ENCODE measurements at places on chromosomes 6 and 20.

GRCh38 chr6:131998255-131998982 is 47.2 kb upstream of the CCN2 start:
- DNase-seq = no peak

DNA sequence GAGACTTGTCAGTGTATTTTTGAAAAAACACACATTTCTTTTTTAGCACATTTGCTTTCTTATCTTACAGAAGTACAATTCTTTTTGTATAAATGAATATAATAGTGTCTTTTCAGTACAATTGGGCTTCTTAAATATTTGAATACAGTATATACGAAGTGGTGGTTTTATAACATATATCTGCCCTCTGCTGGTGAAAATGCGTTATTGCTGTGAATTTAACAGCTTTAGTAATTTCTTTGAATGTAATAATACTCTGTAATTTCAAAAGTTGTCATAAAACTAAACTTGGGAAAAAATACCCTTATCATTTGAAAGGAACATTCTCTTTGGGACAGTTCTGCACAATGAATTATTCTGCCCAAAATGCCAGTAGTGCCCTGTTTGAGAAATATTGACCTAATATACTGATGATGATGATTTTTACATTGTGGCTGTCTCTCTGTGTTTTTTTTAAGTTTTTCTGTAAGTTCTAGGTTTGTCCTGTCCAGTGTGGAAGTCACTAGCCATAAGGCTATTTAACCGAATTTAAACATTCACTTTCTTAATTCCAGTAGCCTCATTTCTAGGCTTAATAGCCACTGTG is 19.0 kb downstream of the SMAP1 start:
- no peak for DNase-seq

DNA sequence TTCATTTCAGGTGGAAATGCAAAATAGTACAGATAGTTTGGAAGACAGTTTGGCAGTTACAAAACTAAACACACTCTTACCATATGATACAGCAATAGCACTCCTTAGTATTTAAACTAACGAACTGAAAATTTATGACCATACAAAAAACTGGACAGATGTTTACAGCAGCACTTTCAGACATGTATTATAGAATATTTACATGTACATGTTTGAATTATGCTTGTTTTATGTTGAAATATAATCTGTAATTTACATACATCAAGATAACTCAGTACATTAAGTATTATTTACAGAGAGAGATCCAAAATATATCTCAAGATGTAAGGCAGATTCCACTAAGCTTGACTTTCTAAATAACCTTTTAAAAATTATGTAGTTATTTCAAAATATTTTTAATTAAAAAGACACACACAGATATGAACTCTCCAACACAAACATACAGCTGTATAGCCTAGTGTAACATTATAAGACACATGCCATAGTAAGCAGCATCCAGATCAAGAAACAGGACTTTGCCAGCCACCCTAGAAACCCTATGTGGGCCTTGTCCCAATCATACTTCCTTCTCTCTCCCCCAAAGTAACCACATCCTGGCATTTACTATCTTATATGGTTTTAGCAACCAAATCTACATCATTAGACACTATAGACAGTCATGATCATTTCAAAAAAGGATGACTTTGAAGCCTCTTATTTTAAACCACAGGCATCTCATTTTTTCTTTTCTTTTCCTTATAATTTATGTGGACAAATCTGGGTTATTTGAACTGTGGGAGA is 82.2 kb downstream of the MAN1A1 start:
- DNase-seq = no peak

DNA sequence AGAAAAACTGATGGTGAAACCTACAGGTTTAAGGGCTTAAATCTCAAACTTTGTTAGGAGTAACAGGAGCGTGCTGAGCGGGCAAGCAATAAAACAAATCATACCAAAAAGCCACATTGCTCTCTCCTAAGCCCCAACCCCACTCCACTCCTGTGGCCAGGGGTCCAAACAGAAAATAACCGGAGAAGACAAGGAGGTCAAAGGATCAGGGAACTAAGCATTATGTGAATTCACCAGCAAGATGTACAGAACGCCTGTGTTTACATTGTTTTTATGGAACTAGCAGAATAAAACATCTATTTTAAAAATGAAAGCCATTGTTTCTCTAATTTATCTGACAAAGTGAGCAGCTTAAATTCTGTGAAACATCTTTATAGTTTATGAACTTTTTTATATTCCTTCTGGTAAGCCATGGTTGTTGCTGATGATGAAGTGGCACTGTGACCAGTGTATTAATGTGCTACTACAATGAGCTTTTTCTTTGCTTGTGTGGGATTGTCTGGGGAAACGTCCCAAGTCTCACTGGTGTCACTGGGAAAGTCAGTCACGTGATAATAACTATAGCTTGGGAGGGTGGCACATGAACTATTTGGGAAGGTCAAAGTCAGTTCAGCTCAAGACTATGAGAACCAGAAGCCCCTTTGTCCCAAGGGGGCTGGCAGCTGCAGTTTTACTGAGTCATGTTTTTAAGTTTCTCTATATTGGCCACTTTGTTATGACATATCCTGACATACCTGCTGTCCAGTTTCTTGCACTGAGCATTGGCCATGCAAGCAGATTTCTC is 9.8 kb downstream of the FAM210B start:
- no peak for DNase-seq

DNA sequence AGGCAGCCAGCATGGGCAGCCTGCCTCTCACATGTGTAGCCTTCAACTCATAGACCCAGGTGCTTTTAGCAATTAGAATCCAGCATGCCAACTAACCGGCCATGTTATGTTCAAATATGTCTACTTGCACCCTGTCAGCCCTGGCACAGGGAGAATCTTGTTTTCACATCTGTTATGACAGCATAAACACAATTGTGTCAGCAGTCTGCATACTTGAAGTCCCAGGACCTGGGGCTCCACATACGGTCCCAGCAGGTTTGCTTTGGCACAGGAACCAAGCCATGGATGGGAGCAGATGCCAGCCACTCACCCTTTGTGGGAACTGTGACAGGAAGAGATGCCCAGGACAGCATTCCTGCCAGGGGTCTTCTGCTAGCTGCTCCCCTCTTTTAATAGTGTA is 67.2 kb upstream of the SYNDIG1 start:
- no peak for DNase-seq

DNA sequence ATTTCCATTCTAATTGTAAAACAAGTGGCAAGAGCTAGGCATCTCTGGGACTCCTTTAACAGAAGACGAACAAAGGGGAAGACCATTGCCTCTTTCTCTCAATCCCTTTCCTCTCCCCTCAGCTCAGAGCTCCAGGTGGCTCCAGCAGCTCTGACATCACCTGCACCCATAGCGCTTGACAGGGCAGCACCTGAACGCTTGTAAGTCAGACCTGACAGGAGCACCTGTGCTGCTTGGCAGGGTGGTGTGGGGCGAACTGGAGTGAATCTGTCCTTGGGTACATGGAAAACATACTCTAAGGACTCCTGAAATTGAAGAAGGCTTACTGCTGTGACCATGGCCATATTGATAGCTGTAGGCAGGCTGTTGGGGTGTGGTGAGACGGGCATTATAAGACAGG is 409.5 kb upstream of the AGPAT4 start:
- no peak for DNase-seq

GRCh38 chr6:25233226-25233625 is 45.9 kb upstream of the CARMIL1 start:
- no peak for DNase-seq

- DNase-seq = no peak
These were observed 474 bp downstream of the TPX2 start for GRCh38 chr20:31739550-31739977.

- no peak for DNase-seq
These were observed 15.6 kb downstream of the GABRR2 start for GRCh38 chr6:89299466-89299850.

- DNase-seq = no peak
These were observed 90.0 kb downstream of the ATP9A start for GRCh38 chr20:51678026-51678697.

DNA sequence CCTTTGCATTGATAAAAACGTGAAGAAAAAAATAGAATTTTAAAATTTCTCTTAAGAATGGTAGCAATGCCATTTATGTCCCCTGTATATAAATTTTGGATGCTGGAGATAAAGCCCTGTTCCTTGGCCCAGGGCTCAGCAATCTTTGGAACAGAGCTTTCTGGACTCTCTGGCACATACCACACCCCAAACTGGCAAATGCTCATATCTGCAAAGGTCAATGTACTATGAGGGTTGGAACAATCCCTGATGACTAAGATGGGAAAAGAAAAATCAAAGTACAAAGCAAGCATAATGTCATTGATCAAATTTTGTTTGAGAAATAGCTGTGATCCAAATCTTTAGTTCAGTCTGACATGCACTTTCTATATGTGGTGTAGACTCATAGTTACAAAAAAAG is 158.1 kb upstream of the HCRTR2 start:
- no peak for DNase-seq

GRCh38 chr6:82248273-82248735 is 760 bp upstream of the IBTK start:
- DNase-seq = peak; percentile 16

DNA sequence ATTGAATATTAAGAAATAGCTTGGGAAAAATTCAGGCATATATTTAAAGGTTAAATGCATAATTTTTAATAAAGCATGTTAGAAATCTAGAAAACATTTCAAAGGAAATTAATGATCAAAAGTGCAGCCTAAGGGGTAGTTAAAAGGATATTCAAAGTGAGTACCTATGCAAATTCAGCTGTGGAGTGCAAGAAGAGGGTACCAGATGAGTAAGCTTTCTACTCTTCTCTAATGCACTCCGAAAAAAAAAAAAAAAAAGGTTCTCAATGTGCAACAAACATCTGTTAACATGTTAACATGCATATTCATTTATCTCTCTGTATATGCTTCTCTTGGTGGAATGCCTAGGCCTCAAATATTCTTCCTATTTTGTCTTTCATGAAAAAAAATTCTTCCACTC is 32.0 kb upstream of the KATNA1 start:
- DNase-seq = no peak

DNA sequence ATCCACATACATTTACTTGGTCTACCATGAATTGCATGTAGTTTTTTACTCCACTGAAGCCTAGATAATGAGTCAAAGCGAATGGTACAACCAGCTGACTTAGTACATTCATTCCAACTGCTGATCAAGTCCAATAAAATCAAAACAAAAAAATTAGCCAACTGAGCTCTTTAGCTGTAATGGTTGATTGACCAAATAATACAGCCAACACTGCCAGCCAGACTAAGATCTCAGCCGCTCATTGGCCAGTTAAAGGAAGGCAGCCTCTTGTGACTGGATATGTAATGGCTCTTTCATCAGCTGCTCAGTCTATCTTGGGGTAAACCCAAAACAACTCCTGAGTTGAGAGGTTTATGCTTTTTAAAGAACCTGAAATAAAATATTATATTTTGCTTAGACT is 204.3 kb upstream of the RSPO3 start:
- no peak for DNase-seq

- no peak for DNase-seq
These were observed 257.2 kb downstream of the TAF4 start for GRCh38 chr20:61808447-61808846.

- no peak for DNase-seq
These were observed 10.9 kb upstream of the MBOAT1 start for GRCh38 chr6:20223141-20223540.

GRCh38 chr6:64254558-64254957 is 619.0 kb downstream of the PHF3 start:
- DNase-seq = no peak

- peak; percentile 46 for DNase-seq
These were observed 731 bp downstream of the TUBB2B start for GRCh38 chr6:3226481-3227362.

DNA sequence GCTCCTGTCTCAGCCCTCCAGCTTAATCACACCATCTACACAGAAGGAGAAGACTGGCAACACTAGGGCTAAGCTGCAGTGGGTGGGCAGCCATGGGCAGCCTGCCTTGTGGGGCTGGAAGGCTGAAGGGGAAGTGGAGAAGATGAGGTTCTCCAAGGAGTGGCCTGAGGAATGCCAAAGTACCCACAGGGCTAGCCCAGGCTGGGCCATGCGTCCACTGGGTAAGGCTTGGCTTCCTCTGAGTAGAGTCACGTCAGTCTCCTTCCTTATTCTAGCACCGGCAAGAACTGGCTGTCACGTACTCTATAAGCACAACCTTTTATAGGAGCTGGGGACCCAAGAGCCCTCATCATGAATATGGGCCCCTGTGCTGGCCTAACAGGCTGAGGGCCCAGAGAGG is 110.6 kb upstream of the SIRPA start:
- no peak for DNase-seq

DNA sequence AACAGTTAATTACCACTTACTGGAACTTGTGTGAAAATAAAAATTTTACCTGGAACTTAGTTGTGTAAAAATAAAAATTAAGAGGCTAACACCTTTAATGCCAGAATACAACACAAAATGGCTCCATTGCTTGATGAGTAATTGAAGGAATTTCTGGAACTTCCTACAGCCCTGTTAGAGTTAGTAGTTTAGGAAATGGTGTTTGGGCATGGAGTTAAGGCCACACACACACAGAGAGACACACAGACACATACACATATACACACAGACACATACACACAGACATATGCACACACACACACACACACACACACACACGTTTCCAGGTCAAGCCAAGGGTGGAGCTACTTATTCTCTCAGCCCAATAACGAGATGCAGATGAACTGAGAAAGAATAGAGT is 20.6 kb upstream of the CST3 start:
- no peak for DNase-seq

- no peak for DNase-seq
These were observed 68.3 kb upstream of the FRMD1 start for GRCh38 chr6:168147205-168147738.

GRCh38 chr6:11938285-11938890 is 73.7 kb upstream of the HIVEP1 start:
- no peak for DNase-seq

DNA sequence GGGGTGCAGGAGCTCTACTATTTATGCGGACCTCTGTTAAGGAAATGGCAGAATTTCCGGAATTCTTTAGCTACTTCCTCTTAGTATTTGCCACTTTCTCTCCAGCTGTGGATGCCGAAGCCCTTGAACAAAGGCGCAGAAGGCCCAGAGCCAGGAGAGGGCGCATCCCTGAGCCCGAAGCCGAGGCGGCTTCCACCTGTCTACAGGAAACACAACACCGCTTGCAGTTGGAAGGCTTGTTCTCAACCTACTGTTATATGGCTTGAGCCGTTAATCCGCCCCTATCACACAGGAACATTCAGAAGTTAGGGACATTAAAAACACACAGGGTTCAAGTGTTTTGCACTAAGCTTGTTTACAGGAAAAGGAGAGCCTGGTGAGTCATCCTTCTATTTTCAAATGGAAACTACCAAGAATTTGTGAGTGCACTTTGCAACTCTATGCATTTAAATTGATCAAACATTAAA is 417.1 kb downstream of the BCKDHB start:
- DNase-seq = no peak

DNA sequence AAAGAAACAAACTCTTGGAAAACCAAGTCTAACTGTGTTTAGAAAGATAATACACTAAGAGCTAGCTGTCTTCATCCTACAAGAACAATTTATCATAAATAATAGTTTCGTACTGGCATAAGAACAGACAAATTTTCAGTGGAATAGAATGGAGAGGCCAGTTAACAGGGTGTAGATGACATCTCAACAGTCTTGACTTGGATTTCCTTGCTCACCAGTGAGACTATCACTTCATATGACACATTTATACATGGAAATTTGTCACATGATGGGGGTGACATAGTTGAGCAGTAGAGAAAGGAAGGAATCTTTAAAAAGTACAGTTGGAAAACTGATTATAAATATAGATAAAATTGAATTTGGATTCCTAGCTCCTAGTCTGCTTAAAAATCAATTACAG is 35.6 kb downstream of the TNFAIP3 start:
- no peak for DNase-seq
